ENCODE measurements at places on chromosomes 3 and 15.

GRCh38 chr3:50237754-50238548 is 1.9 kb downstream of the GNAI2 start:
- peak; percentile 86 for DNase-seq

GRCh38 chr3:46665763-46666452 is 27.6 kb downstream of the ALS2CL start:
- DNase-seq = no peak

GRCh38 chr3:123935830-123936229 is 25.2 kb downstream of the CCDC14 start:
- no peak for DNase-seq

GRCh38 chr3:18098960-18099587 is 326.1 kb downstream of the SATB1 start:
- no peak for DNase-seq
